ENCODE measurements at places on chromosomes 3 and 15. TPM values are rescaled to one million over a fixed set of nuclear protein-coding genes. Genes with fewer than 3 reads are reported as not detected.

DNA sequence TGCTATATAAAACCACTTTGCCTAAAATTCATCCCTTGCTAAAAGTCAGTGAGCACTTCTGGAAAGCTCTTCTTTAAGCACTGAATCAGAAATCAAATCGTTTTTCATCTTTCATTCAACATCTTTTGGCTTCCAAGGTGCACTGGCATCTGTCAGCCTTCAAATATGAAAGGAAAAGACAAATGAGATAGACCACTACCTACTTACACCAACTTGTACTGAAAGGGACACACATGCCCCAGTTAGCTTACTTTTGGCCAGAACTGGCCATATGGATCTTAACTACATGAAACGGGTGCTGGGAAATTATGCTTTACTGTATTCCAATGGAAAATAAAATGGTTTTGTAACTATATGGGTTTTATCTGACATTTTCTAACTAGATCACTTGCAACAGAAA is 332.0 kb upstream of the ARPP21 start:
- no peaks in the 10 kb centered on the region for H3K36me3 ChIP-seq
- DNase-seq: no peak
- no peaks in the 10 kb centered on the region for H3K27me3 ChIP-seq
- H3K27ac ChIP-seq: no peak overlapping the region
- no peak overlapping the region for H3K4me3 ChIP-seq

DNA sequence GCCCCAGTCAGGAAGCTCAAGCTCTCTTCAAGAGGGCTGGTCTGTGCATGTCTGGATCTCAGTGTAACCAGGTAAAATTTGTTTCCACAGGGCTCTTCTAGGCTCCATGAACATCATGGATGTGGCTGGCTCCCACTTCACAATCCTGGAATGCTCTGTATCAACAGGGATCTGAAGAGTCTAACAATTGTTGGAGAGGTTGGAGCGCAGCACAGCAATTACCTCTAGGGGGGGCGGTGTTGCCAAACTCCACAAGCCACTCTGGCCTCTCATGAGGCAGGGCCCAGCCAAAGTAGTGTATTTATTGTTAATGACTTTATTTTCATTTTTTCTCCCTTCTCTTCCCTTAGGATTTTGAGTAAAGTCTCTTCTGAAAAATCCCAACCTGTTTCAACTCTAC is 6.1 kb upstream of the EIF2B5 start:
- DNase-seq: no peak
- H3K36me3 ChIP-seq: no peaks in the 10 kb centered on the region
- no peaks in the 10 kb centered on the region for H3K4me1 ChIP-seq
- H3K27me3 ChIP-seq: no peaks in the 10 kb centered on the region
- H3K27ac ChIP-seq: no peak overlapping the region

GRCh38 chr15:41115161-41115651 is 874 bp downstream of the INO80 start:
- no peaks in the 10 kb centered on the region for H3K27me3 ChIP-seq
- H3K4me3 ChIP-seq: peak overlapping the region; percentile 66
- peaks cover 8% of the 10 kb centered on the region for H3K4me1 ChIP-seq
- peak overlapping the region; percentile 94 for H3K27ac ChIP-seq

DNA sequence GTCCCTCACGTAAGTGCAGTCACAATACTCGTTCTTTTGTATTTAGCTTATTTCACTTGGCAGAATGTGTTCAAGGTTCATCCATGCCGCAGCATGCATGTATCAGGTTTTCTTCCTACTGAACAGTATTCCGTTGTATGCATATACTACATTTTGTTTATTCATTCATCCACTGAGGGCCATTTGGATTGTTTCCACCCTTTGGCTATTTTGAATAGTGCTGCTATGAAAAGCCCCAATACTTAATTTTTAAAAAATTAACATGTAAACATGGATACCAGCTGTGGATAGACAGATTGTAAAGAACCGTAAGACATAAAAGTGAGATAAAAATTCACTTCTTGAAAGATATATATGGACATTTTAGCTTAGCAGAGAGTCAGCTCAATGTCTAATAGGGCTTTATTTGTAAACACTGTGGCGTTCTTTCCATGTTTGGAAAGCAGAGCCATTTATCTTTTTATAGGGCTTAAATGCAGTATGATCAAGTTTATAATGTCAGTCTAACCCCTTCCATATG is 115.9 kb downstream of the VPS8 start:
- no peaks in the 10 kb centered on the region for H3K4me1 ChIP-seq
- no peak for DNase-seq
- H3K27ac ChIP-seq: no peak overlapping the region
- no peaks in the 10 kb centered on the region for H3K36me3 ChIP-seq
- H3K27me3 ChIP-seq: no peaks in the 10 kb centered on the region

GRK7 gene
- total RNA-seq: 0.08 TPM

CEMIP gene
- total RNA-seq: 12.3 TPM

PLA1A gene
- total RNA-seq: 2.9 TPM

GPR27 gene
- 12.7 TPM for total RNA-seq

C3orf52 gene
- total RNA-seq: 0.28 TPM

All from ovary (tissue), 10 donors.